ENCODE measurements at places on chromosomes 1 and 21.

DNA sequence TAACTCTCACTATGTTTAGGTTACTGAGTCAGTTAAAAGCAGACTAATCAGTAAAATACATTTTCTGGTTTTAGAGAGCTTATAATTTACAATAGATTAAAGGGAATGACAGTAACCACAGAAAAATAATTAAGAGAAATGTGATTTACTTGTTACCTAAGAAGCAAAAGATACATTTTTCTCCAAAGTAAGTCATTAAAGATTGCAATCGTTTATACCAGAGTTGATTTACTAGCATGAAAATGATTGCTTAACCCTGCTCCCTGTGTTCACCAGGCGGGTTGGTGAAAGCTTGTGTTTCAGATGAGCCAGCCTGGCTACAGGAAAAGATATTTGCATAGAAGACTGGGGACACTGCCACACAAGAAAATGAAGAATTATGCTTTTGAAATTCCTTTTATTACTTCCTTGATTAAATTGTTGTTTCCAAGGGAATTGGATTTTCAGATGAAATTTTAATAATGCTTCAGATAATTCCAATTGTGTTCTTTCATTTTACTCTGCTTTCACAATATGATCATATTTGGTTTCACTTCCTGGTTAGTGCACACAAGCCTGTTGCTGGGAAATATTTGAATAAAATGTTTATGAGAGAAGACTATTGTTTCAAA is 27.9 kb downstream of the LRRC8B start:
- DNase-seq = no peak

DNA sequence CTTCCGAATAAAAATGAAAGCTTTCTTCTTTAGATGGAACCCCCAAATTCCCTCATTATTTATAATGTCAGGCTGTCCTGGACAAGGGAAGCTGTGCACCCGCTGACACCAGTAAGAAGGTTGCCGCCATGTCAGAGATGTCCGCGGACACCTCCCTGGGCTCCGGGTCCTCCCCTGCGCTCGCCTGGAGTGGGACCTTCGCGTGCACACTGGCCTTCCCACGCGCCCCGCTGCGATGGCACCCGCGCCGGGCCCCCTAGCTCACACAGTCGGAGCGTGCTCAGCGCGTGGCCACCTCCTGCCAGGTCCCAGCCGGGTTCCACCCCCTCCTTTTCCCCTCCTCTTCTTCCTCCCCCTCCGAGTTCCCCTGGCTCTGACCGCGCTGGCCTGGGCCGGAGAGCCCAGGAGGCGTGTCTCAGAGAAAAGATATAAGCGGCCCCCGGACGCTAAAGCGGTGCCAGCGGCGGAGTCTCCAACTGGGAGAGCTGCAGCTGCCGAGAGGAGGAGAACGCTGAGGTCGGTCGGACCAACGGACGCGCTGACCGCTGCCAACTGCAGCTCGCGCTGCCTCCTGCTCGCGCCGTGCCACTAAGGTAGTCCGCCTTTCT is at the start of gene G0S2:
G0S2 (plus strand) TSS at position 456 of the 608 bp plus-strand sequence. CDS start 273 bp downstream, outside the sequence.
- peak; percentile 34 for DNase-seq

GRCh38 chr1:194309269-194309668 is 1122.9 kb upstream of the B3GALT2 start:
- no peak for DNase-seq

- no peak for DNase-seq
Measured at GRCh38 chr1:22728751-22729399, 18.2 kb downstream of the EPHB2 start.

DNA sequence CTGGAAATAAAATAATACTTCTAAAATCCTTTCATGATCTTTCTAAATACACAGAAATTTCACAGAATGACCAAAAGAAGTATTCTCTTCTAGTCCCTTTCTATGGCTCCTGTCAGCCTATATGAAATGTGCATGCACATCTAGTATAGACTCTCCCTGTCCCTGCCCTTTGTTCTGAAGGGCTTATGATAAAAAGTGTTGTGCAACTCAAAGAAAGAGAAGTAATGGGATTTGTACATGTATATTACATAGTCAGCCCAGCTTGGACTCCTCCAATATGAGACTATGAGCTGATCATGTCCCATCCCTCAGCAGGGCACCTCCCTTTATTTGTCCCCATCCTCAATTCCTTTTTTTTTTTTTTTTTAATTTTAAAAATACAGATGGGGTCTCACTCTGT is 42.1 kb upstream of the LAX1 start:
- no peak for DNase-seq

- no peak for DNase-seq
Measured at GRCh38 chr1:30538226-30538992, 185.0 kb downstream of the MATN1 start.

DNA sequence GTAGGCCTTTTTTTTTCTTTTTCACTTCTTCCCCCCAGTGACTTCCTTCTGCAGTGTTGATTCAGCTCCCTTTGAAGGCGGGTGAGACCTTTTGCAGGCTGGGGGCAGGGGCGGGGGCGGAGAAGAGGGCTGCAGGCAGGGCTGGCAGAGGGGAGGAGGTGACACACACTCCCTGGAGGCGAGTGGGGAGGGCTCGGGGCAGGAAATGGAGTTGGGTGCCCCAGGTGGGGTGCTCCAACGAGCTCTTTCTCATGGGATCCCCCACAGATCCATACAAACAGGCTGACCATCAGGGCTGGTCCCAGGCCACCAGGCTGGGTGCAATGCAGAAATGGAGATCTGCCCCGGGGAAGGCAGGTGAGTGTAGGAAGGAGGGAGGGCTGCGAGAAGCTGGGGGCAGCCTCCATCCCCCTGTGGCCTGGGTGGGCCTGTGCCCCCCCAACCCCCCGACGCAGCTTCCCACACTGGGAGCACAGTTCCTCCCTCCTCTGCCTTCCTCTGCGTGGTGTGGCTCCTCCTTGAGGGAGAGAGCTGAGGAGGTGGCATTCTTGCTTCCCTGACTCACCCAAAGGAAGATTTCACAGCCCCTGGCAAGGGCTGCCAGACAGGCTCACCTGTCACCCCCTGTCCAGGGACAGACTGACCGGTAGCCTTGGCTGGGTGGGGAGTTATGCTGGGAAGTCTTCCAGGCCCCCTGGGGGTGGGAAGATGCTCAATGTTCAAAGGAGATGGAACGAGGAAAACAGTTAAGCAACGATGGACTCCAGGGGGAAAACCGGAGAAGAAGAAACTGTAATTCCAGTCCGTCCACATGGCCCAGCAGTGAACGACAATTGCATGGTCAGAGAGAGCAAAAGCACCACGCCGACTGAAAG is 7.1 kb upstream of the ITGB2 start:
- peak; percentile 87 for DNase-seq

- no peak for DNase-seq
Measured at GRCh38 chr1:39671433-39671792, 494 bp downstream of the NT5C1A start.

DNA sequence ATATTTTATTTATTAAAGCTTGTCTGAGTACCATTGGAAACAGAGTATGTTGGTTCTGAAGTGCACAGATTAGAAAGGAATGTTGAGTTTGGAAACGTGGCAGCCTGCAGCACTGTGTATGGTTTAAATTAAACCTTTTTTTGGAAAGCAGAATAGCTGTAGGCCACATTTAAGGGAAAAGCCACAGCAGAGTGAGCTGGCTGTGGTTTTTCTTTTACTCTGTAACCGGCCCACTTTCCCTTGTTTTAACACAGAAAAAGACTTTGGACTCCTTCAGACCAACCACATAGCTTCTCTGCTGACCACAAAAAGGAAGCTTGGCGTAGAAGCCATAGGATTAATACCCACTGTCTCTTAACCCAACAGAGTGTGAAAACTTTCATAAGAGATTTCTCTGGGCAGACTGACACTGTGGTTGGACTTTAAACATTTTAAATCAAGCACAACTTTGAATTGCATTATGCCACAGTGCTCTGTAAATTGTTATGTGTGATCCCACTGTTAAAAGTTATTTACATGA is 75.2 kb downstream of the NFIA start:
- DNase-seq = no peak

- DNase-seq = no peak
Measured at GRCh38 chr1:232995189-232995588, 44.8 kb downstream of the NTPCR start.

GRCh38 chr1:231626535-231626950 is at the start of gene DISC1:
Gene DISC1, plus strand, starts transcription at chr1:231626790. Its CDS starts 78 bp downstream, at chr1:231626868.
- DNase-seq = peak; percentile 42

- no peak for DNase-seq
Measured at GRCh38 chr1:186943891-186944686, 115.3 kb downstream of the PLA2G4A start.

DNA sequence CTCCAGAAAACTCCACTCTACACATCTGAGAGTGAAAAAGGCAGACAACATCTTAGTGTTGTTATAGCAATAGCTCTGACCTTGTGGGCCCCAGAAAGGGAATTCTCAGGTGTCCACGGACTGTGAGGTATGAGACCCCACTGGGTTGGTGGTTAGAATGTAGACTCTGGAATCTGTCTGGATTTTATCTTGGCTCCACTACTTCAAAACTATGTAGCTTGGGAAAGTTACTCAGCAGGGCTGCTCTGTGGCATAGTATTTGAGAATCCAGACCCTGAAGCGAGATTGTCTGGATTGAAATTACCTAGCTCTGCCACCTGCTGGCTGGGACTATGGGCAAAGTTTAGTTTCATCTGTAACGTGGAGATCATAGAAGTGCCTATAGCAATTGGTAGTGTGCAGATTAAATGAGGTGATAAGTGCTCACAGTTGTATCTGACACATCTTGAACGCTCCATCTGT is 25.8 kb downstream of the PRDM2 start:
- DNase-seq = peak; percentile 39

GRCh38 chr1:74356493-74356892 is 121.3 kb downstream of the TNNI3K start:
- no peak for DNase-seq

DNA sequence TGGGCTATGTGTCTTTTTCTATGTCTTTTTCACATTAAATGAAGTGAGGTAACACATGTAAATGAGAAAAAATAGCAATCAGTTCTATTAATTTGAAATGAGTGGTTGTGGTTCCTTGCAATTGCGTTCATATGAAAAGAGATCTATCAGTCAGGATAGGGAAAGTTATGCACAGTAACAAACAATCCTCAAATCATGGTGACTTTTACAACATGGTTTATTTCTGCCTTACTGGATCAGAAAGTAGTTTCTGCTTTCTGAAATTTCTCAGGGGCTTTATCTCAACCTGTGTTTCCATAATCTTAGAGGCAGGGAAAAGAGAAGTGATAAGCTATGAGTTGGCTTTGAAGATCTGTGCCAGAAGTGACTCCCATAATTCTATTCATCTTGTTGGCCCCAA is 39.0 kb downstream of the DOP1B start:
- DNase-seq = no peak

DNA sequence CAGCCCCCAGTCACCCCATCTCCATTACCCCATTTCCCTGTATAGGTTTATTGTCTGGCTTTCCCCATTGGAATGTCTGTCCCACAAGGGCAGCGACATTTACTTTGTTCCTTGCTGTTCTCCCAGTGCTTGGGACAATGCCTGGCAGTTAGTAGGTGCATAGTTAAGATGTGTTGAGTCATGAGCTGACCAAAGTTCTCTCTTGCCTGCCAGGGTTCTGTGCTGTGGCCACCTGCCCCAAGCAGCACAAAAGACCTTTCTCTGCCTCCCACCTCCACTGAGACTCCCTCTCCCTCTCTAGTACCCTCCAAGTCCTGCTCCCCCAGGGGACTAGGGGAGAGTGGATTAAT is 40.0 kb downstream of the TMCO4 start:
- DNase-seq = no peak

DNA sequence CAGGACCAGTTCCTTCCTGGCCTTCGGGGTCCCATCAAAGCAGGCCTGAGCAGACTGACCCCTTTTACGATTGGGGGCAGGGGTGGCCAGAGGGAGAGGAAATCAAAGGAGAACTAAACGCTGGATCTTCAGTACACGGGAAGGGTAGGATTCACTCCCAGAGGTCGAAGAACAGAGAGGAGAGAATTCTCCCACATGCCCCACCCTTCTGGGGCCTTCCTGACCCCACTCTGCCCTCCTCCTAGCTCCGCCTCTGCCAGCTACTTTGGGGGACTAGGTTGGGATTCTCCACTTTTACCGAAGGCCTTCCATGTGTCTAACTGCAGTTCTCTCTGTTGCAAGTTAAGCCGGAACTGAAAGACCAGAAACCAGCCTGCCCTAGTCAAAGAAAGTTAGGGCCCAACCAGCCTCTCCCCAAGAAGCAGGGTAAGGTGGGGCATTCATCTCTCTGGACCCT is 654 bp upstream of the ARHGEF2 start:
- no peak for DNase-seq

DNA sequence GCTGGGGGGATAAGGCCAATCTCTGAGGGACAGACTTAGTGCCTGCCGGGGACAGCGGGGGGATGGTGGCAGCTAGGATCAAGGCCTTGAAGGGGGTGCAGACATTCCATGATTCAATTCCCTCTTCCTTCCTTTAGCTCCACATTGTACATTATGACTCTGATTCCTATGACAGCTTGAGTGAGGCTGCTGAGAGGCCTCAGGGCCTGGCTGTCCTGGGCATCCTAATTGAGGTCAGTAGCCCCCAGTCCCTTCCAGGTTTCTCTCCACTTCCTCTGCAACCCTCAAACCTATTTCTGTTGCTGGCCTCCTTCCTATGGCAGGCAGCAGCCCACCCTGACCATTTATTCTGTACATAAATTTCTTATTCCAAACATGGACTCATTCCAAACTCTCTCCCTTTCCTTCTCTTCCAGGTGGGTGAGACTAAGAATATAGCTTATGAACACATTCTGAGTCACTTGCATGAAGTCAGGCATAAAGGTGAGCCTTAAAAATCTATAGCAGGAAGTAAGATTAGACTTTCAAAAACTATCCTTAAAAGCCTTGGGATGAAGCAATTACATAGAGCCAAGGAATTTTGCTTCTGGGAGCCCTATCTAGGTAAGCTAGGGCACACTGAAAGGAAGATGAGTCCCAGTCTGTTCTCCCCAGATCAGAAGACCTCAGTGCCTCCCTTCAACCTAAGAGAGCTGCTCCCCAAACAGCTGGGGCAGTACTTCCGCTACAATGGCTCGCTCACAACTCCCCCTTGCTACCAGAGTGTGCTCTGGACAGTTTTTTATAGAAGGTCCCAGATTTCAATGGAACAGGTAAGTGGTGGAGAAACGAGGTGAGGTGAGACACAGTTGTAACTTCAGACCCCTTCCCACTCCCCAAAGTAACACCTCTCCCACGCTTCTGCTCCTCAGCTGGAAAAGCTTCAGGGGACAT is 5.1 kb downstream of the CA14 start:
- DNase-seq = no peak

- DNase-seq = no peak
Measured at GRCh38 chr1:18849261-18849711, 10.2 kb downstream of the TAS1R2 start.

DNA sequence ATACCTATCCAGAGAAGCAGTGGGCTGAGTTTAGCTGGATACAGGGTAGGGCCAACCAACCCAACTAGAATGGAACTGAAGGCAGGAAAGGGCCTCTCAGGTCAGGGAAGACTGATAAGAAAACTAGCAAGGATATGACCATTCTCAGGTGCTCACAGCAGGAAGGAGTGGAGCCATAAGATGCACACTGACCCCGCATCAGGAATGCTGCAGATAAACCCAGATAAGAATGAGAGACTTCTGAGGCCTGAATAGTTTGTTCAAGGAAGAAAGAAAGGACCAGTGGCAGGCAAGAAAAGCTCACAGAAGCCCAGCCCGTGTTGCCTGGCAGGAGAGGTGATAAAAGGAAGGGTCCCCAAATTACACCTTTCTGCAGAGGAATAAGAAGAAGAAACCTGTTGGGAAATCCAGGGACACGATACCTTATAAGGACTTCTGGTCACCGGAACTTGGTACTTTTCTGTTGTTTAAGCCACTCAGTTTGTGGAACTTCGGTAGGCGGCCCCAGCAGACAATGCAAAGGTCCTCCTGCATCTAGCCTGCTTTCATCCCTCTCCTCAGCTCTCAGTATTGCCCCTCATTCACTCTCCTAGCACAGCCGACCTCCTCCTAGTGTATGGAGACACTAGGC is 58.9 kb downstream of the ATP1A1 start:
- DNase-seq = no peak
